ENCODE measurements at places on chromosomes 1 and 21. TPM values are rescaled to one million over a fixed set of nuclear protein-coding genes. Genes with fewer than 3 reads are reported as not detected.

The RAD54L gene
- 1.9 TPM for polyA plus RNA-seq

The CD34 gene
- polyA plus RNA-seq = 0.14 TPM

The MYCL gene
- polyA plus RNA-seq = 0.77 TPM

The TAS1R3 gene
- 0.11 TPM for polyA plus RNA-seq

The RXFP4 gene
- not detected for polyA plus RNA-seq

The TLR5 gene
- polyA plus RNA-seq = 0.11 TPM

The KRTAP19-3 gene
- polyA plus RNA-seq = not detected

The DCDC2B gene
- polyA plus RNA-seq = not detected

The TLCD4 gene
- 0.51 TPM for polyA plus RNA-seq

The FAM72D gene
- 0.68 TPM for polyA plus RNA-seq

The CCDC27 gene
- polyA plus RNA-seq = not detected

The TEDDM1 gene
- polyA plus RNA-seq = not detected

The UBE2U gene
- polyA plus RNA-seq = not detected

The DSCAM gene
- polyA plus RNA-seq = not detected

The DNASE2B gene
- not detected for polyA plus RNA-seq

The TNNT2 gene
- 1.6 TPM for polyA plus RNA-seq

The TMPRSS2 gene
- polyA plus RNA-seq = not detected

The DHX9 gene
- 191 TPM for polyA plus RNA-seq

The CYP4B1 gene
- not detected for polyA plus RNA-seq

The RIPPLY3 gene
- polyA plus RNA-seq = not detected

The PLA2G2A gene
- polyA plus RNA-seq = not detected

The SPRR1A gene
- polyA plus RNA-seq = not detected

The SCAF4 gene
- polyA plus RNA-seq = 7.8 TPM

The EDARADD gene
- not detected for polyA plus RNA-seq

The HUNK gene
- 0.48 TPM for polyA plus RNA-seq

The LIN28A gene
- not detected for polyA plus RNA-seq

Data from AG04450 (cell line).